ENCODE measurements at places on chromosomes 12 and 14.

DNA sequence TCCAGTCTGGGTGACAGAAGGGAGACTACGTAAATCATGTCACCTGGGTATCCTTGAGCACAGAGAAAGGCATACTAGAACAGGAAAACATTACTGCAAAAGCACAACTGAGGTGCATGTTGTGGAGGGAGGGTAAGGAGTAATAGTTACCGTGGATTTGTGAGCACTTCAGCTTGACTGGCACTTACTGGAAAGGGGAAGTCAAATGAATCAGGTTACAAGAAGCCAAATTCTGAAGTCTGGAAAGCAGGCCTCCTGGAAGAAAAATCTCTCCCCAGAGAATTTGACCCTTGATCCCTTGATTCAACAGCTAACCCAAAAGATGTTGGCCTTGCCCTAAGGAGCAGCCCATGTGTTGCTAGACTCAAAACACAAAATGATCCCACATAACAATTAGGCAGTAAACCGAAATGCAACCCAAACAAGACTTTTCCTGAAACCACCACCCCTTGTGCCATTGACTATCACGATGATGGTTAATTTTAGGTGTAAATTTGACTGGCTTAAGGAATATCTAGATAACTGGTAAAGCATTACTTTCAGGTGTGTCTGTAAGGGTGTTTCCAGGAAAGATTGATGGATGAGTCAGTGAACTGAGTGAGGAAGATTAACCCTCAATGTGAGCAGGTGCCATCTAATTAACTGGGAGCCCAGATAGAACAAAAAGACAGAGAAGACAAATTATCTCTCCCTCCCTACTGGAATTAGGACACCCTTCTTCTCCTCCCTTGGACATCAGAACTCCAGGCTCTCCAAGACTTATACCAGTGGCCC is 108.8 kb downstream of the SLC25A21 start:
- 0 out of 2 replicates have a peak, but pooled peaks cover 4% of the 10 kb centered on the region for H3K27me3 ChIP-seq
- H3K4me3 ChIP-seq = no peak overlapping the region
- no peaks in the 10 kb centered on the region for H3K36me3 ChIP-seq
- no peaks in the 10 kb centered on the region for H3K4me1 ChIP-seq
- DNase-seq = no peak

DNA sequence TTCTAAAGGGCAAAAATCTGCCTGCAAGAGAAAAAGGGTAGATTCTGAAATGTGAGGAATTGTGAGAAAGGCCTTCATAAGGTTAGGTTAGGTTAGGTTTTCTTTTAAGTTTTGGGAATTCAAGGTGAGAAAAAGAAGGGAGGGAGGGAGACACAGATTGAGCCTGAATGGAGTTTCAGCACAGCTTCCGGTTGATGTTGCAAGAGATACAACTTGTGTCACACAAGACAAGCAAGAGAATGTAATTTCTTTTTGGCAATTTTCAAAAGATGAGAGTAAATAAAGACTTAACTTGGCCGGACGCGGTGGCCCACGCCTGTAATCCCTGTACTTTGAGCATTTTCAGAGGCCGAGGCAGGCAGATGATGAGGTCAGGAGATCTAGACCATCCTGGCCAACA is 63.8 kb downstream of the CPSF2 start:
- no peaks in the 10 kb centered on the region for H3K27me3 ChIP-seq
- H3K36me3 ChIP-seq = no peaks in the 10 kb centered on the region
- H3K4me3 ChIP-seq = no peak overlapping the region
- no peaks in the 10 kb centered on the region for H3K4me1 ChIP-seq
- H3K27ac ChIP-seq = no peak overlapping the region
- DNase-seq = no peak

DNA sequence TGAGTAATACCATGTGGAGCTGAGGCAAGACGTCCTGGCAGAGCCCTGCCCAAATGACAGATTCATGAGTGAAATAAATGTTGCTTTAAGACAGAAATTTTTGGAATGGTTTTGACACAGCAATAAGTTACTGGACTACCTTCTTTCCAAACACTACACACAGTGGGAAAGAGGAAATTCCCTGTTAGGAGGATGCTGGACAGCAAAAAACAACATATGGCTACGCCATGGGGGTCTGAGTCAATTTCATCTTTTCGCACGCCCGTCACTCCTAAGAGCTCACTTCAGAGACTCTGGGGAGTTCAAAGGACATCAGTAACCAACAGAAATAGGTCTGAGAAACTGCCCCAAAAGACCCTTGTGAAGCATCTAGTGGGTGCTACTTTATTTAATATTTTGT is 55.4 kb downstream of the TMEM132C start:
- no peak overlapping the region for H3K4me3 ChIP-seq
- no peaks in the 10 kb centered on the region for H3K27me3 ChIP-seq
- DNase-seq = no peak
- H3K36me3 ChIP-seq = no peaks in the 10 kb centered on the region
- H3K27ac ChIP-seq = no peak overlapping the region

DNA sequence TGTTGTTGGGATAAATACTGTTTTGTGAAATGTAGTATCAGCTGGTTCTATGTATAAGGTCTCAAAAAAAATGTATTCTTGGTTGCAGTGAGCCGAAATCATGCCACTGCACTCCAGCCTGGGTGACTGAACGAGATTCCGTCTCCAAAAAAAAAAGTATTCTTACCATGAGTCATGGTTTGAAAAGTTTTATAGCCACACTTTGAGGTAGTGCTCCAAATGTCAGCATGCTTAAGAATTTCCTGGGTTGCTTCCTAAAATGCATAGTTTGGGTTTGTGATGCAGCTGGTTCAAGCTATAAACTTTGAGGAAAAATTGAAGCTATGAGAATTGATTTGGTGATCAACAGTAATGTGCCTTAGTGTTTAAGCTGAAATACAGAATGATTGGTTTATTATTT is 48.0 kb downstream of the ETNK1 start:
- DNase-seq = no peak
- no peak overlapping the region for H3K27ac ChIP-seq
- H3K36me3 ChIP-seq = peaks cover 47% of the 10 kb centered on the region
- no peak overlapping the region for H3K4me3 ChIP-seq

DNA sequence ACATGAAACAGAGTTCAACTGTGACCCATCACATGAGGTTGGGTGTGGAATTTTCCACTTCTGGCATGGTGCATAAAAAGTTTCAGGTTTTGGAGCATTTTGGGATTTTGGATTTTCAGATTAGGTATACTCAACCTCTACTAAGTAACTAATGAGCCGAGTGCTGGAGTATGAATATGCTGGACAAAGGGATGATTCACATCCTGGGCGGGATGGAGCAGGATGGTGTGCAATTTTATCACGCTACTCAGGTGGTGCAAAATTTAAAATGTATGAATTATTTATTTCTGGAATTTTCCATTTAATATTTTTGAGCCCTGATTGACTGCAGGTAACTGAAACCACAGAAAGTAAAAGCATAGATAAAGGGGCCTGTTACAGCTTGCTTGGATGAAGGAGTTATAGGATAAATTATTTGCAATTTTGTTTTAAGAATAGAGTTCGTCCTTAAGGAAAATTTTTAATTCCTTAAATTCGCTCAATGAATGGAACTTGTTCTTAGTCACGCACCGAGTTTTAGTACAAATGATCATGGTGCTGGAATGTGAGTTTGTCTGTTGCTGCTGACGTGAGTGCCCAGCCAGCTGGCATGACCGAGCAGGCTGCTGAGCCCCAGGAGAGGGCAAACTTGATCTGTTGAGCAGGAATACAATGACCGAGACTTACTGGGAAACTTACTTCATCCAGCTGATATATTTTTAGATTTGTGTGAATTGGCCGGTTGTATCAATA is 176.3 kb downstream of the ESR2 start:
- no peak overlapping the region for H3K27ac ChIP-seq
- DNase-seq = no peak
- no peak overlapping the region for H3K4me3 ChIP-seq
- no peaks in the 10 kb centered on the region for H3K27me3 ChIP-seq
- H3K36me3 ChIP-seq = peaks cover 8% of the 10 kb centered on the region

DNA sequence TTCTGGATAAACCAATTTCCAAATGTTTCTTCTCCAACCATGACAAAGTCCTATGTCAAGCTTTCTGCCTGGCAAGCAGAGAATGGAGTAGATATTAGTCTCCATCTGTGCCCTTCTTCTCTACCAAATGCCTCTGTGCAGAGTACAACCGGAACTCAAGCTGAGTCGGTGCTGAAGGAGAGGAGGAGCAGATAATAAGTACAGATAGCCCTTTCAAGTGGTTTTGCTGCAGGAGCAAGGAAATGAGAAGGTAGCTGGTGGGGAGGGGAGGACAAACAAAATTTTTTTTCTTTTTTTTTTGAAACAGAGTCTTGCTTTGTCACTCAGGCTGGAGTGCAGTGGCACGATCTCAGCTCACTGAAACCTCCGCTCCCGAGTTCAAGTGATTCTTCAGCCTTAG is 14.2 kb upstream of the HELB start:
- no peaks in the 10 kb centered on the region for H3K36me3 ChIP-seq
- no peak overlapping the region for H3K4me3 ChIP-seq
- no peak overlapping the region for H3K27ac ChIP-seq
- no peak for DNase-seq

- H3K27me3 ChIP-seq = no peaks in the 10 kb centered on the region
- peaks cover 35% of the 10 kb centered on the region for H3K36me3 ChIP-seq
- DNase-seq = no peak
- H3K4me3 ChIP-seq = no peak overlapping the region
- H3K4me1 ChIP-seq = peaks cover 64% of the 10 kb centered on the region
Measured at GRCh38 chr12:109951136-109951535, 45.0 kb downstream of the GIT2 start.

DNA sequence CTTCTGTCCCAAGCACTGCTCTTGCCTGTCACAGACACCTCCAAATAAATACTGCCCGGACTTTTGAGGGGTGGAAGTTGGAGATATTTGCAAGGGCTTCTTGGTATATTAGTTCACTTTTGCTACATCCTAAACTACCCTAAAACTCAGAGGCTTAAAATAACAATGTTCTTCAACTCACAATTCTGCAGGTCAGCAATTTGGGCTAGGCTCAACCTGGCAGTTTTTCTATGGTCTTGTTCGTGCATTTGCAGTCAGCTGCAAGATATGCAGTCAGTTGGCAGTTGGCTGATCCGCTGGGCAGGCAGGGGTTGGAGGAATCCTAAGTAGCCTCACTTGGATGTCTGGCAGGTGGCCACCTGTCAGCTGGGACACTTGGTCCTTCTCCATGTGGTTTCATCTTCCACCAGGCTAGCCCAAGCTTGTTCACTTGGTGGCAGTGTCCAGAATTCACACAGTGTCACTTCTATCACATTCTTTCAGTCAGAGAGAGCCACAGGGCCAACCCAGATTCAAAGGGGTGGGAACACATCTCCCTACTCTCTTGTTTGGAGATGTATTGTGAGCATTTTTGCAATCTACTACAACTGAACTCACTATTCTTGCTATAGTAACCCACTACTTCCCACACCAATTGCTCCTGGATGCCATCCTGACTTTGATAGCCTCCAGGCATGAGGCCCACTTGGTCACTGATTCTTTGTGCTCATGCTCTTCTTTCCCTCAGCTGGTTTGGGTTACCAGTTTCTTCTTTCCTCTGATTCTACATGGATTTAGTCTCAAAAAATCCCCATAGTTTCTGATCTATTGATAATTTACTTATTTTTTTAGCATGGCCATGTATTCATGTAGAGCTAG is 27.8 kb upstream of the CAPRIN2 start:
- no peaks in the 10 kb centered on the region for H3K36me3 ChIP-seq
- H3K4me3 ChIP-seq = no peak overlapping the region
- no peaks in the 10 kb centered on the region for H3K4me1 ChIP-seq
- DNase-seq = no peak

GRCh38 chr12:109203480-109203879 is 87.1 kb downstream of the ACACB start:
- H3K36me3 ChIP-seq = no peaks in the 10 kb centered on the region
- no peaks in the 10 kb centered on the region for H3K4me1 ChIP-seq
- no peak overlapping the region for H3K27ac ChIP-seq
- no peak for DNase-seq
- no peaks in the 10 kb centered on the region for H3K27me3 ChIP-seq

DNA sequence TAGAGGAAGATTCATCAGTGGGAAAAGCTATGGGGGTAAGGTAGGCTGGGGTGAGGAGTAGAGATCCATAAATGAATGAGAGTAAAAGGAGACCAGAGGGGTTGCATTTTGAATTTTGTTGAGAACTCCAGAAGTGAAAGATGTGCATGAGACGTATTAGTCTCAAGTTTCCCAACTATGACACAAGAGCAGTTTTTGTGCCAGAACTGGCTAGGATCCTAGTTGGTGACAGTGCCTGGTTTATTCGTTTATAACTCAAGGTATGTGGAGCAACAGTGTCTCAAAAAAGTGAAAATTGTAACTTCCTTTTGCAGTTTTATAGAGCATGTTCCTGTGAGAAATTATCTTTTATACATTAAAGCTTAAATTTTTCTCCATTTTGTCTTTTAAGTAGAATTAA is 377.0 kb downstream of the NPAS3 start:
- H3K27ac ChIP-seq = no peak overlapping the region
- no peaks in the 10 kb centered on the region for H3K27me3 ChIP-seq
- H3K4me1 ChIP-seq = no peaks in the 10 kb centered on the region
- H3K4me3 ChIP-seq = no peak overlapping the region
- H3K36me3 ChIP-seq = no peaks in the 10 kb centered on the region
- DNase-seq = no peak

DNA sequence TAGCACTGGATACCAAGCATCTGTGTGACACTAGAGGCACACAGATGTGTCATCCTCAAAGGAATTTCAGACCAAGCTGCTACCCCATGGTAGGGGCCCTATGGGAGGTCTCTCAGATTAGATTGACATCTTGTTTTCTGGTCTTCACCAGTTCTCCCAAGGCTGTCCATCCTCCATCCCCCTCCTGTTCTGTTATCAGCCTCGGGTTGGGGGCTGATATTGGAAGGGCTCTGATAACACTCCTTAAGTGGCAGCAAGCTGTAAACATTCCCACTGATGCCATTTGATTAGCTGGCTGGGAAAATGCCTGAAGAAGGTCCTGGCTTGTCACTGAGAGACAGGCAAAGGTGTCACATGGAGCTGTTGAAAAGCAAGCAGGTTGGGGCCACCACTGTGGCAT is 185.9 kb upstream of the RBM19 start:
- DNase-seq = no peak
- no peak overlapping the region for H3K27ac ChIP-seq
- no peaks in the 10 kb centered on the region for H3K4me1 ChIP-seq
- no peak overlapping the region for H3K4me3 ChIP-seq

- H3K4me3 ChIP-seq = no peak overlapping the region
- H3K4me1 ChIP-seq = no peaks in the 10 kb centered on the region
- no peak for DNase-seq
- no peak overlapping the region for H3K27ac ChIP-seq
Measured at GRCh38 chr12:57554453-57554852, 4.6 kb downstream of the KIF5A start.

DNA sequence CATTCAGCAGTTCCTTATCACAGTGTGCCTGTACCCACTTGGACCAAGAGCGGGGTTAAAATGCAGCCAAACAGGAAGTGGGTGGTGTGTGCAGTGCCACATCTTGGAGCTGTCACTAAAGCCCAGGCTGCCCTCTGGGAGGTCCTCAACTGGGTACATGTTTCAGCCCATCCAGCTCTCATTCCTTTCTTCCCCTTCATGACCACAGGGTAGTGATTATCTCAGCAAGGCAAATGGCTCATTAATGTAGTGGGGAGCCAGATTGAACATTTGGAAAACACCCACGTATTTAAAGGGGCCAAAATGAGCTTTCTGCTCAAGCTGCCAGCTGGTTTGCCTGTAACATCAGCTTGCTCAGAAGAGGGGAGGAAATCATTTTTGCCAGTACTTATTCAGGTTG is 210.8 kb upstream of the BTG1 start:
- H3K27ac ChIP-seq = no peak overlapping the region
- H3K36me3 ChIP-seq = no peaks in the 10 kb centered on the region
- DNase-seq = no peak
- no peak overlapping the region for H3K4me3 ChIP-seq

- peaks cover 2% of the 10 kb centered on the region for H3K27me3 ChIP-seq
- no peak overlapping the region for H3K4me3 ChIP-seq
- no peak overlapping the region for H3K27ac ChIP-seq
- peaks cover 22% of the 10 kb centered on the region for H3K4me1 ChIP-seq
- no peaks in the 10 kb centered on the region for H3K36me3 ChIP-seq
Measured at GRCh38 chr12:132419631-132420246, 70.2 kb upstream of the FBRSL1 start.
